ENCODE measurements at places on chromosomes 11 and 22.

DNA sequence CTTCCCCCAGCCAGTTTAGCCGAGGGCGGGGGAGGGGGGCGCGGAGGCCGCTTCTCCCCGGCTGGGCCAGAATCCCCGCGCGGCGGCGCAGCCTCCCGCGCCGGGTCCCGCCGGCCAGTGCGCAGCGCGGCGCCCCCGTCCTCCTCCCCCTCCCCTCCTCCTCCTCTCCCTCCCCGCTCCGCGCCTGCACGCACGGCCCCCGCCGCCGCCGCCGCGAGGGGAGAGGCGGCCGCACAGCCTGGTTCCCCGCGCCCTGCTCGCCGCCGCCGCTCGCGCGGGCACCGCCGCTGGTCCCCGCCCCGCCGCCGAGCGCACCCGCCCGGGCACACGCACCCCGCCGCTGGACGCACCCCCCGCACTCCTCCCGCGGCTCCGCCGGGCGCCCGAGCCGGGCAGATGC is at the start of gene FLRT1:
FLRT1 (plus strand) TSS at position 356 of the 400 bp plus-strand sequence. CDS start 80,337 bp downstream, outside the sequence.
- DNase-seq, result no peak

DNA sequence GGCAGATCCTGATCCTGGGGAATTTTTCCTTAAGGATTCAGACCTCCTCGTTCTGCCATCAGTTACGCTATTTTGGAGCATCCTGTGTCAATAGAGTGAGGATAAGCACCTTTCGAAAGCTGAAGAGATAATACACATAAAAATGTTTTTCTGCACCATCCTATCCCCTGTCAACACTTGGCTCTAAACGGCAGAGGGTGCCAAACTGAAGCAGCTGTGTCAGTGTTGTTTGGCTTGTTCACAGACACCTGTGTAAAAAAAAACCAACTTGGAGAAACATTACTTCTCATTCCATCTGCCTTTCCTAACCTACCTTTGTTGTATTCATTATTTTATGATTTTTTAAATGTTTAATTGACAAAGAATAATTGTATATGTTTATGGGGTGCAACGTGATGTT is 417.0 kb upstream of the DDI1 start:
- no peak for DNase-seq

- DNase-seq, result no peak
Observed at GRCh38 chr11:20639688-20640087, 29.7 kb upstream of the NELL1 start.

DNA sequence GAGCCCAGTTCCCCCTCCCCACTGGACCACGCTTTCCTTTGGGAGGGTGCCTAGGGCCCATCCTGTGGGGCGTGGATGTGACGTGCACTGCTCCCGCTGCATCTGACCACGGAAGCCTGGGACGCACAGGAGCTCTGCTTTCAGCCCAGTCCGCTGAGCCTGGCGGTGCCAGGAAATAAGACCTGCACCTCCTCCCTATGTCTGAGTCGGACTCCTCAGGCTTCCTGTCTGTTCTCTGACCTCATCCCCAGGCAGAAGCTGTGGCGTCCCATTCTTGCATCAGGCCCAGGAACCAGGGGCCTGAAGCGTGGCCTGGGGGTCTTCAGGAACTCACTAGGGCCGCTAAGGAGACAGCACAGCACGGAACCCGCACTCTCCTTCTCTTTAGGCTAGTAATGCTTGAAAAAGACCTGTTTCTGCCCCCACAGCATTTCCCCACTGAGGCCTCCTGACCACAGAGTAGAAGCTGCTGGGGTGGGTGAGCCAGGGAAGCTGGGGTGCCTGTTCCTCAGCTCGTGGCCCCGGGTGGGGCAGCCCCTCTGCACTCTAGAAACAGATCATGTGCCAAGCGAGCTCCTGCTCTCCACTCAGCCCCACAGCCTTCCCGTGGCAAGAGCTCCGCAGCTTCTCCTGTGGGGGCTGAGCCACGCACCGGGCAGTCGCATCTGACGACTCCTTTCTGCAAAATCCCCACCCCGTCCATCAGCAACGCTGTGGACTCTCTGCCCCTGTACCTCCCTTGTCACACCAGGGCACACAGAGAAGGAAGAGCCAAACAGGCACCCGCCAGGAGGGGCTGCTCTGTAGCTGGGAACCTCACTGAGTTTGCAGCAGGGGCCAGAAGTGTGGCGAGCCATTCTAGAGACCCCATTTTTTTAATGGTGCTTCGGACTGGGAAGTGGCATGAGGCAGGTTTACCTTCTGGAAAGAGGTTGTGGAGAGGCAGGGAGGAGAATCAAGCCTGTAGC is 22.6 kb downstream of the MOV10L1 start:
- DNase-seq, result no peak

DNA sequence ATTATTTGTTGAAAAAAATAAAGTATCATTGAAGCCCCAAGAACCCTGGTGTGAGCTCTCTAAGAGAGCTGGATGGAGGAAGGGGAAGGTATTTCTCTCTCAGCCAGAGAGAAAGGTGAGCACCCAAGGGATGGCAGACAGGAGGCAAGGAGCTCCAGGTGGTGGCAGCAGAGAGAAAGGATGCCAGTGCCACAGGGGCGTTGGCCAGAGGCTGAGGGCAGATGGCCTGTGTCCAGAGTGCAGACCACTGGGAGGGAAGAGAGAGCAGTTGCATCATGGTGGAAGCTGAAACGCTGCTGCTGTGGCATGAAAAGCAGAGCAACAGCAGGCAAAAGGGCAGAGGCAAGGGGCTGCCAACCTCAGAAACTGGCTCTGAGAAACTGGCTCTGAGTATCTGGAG is 8.5 kb downstream of the SPON1 start:
- DNase-seq, result no peak

DNA sequence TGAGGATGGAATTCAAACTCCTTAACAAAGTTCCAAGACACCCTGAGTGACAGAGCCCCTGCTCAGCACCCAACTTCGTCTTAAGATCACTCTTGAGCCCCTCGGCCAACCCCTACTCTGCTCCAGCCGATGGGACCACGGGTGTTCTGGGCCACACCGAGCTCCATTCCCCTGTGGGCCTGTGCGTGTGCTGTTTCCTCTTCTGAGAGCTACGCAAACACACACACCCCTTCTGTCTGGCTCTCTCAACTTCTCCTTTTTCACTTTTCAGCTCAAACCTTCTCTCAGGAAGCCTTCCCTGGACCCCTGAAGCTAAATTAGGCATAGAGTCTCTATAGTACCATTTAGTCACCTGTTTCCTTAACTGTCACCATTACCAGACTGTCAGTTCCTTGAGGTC is 37.5 kb upstream of the NNMT start:
- DNase-seq, result no peak

DNA sequence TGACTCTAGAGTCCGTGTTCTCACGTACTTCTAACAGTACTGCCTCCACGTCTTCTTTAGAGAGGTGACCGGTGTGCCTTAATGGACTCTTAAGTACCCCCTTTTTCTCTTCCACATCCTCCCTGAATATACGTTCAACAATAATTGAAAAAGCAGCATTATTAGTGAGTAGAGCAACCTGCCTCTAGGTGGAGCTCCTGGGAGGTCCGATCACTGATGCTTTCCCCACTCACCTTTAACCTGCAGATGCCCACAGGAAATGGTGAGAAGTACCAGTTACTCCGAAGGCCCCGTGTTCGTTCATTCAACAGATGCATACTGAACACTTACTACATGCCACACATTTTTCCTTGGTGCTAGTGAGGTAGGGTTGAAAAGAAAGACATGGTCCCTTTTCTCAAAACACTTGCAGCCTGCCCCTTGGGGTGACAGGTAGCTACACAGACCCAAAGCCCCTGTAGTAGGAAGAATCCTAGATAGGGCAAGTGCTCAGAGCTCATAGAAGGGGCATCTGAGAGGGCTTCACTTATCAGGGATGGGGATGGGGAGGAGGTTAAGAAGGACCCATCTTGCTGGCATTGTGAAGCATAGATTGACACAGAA is 72.7 kb downstream of the FEZ1 start:
- no peak for DNase-seq

All from stimulated activated CD4-positive, alpha-beta T cell treated with anti-CD3 and anti-CD28 coated beads, Interleukin-2, amount 100 ng/mL, for 48 hours (primary cell).